ENCODE measurements at places on chromosomes 6 and 20.

GRCh38 chr6:20319520-20320357 lies 81.9 kb upstream of the E2F3 start:
- DNase-seq: no peak

- no peak for DNase-seq
Observed at GRCh38 chr20:8709627-8710026, 359.3 kb upstream of the PLCB4 start.

DNA sequence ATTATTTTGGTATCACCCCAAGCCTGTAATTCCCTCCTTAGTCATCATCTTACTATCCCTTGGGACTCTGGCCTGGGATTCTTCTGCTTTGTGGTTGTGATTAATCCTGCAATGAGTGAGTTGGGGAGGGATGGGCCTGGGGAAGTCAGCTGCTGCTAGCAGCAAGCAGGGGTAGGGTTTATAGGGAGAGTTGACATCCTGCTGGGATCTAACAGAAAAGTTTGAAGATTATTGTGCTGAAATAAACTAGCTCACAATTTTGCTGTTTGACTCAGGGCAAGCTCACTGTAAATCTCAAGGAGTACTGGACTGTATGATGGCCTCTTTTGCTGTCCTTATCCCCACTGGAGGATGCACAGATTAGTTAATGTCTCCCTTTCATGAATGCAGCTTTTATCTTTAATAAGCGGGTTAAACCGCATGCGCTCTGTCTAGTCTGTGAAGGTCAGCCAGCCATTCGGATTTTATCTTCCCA lies 83.4 kb downstream of the JARID2 start:
- no peak for DNase-seq

DNA sequence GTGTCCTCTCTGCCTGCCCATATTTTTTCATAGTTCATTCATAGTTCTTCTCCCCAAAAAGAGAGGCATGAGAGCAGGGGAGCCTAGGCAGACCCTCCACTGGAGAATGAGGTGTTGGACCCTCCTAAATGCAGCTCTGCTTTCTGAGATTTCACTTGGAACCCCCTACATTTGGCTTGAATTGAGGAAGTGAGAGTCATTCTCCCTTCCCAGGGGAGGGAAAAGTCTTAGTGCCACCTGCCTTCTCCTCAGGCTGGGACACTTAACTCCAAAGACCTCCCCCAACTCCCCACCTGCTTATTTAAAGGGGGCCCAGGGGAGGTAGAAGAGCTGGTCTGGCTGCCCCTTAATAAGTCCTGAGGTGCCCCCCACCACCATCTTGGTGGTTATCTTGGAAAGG lies 78.2 kb downstream of the CHMP4B start:
- DNase-seq: no peak

DNA sequence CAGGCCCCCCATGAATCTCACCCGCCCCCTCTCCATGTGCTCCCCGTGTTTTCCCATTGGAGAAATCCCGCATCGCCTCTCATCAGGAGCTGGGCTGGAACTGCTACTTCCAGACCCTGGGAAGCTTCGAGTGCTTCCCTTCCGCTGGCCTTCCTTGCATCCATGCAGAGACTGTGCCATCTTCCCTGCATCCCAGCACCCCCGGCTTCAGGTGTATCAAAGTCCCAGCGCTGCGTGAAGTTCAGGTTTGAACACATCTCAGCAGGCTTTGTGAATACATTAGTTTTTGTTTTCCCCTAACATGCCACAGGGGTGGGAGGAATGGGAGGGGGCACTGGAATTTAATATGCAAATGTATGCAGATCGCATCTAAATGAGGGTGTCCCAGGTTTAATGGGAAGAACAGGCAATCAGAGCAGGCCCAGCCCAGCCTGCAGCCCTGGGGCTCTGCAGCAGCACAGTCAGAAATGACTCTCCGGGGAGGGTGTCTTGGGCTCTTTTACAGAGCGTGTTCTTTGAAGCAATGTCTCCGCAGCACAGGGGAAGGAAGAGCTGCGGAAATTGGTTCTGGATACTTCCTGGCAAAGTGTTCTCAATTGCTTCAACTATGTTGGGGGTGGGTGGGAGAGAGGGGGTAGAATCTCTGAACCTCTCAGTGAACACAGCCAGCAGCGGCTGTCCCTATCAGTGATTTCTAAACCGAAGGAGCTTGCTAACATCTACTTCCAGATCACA lies 8.3 kb upstream of the MMP9 start:
- no peak for DNase-seq

GRCh38 chr20:44080064-44080463 lies 106.9 kb downstream of the JPH2 start:
- DNase-seq: no peak
